ENCODE measurements at places on chromosomes 5 and 9.

GRCh38 chr9:80500300-80500699, 928.5 kb downstream of the TLE4 start:
- DNase-seq: no peak

DNA sequence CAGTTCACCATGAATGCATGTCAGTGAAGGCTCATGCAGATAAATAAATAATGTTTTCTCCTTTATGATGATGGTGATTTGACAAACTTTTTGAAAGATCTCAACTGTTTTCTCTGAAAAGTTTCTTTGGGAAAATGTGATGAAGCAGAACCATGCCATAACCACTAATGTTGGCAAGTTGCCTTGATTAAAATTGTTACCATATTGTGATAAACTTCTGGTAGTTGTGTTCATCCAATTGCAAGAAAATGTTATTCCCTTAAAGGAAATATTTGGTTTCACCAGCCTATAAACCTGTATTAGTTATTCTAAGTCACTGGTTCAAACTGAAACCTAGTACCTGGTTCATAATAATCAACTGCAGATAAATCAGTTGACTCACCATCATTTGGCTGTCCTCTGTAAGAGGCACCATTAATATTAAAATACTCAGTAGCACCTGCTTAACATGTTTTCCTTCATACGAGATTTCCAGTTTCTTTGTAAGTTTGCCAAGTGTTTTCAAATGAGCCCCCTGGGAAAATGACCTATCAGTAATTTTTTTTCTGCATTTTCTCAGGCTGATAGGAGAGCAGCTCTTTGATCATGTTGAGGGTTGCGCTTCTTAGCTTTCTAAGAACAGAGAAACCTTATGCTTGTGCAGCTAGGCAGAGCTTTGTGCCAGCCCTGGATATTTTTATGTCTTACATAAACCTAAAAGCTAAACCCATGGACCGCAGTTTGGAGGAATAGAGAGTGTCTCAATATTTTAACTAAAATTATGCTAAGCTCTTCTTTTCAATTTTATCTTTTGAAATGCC, 88.0 kb downstream of the LURAP1L start:
- DNase-seq: no peak

- peak; percentile 55 for DNase-seq
Measured at GRCh38 chr5:56950626-56951125, 1.2 kb downstream of the MIER3 start.

DNA sequence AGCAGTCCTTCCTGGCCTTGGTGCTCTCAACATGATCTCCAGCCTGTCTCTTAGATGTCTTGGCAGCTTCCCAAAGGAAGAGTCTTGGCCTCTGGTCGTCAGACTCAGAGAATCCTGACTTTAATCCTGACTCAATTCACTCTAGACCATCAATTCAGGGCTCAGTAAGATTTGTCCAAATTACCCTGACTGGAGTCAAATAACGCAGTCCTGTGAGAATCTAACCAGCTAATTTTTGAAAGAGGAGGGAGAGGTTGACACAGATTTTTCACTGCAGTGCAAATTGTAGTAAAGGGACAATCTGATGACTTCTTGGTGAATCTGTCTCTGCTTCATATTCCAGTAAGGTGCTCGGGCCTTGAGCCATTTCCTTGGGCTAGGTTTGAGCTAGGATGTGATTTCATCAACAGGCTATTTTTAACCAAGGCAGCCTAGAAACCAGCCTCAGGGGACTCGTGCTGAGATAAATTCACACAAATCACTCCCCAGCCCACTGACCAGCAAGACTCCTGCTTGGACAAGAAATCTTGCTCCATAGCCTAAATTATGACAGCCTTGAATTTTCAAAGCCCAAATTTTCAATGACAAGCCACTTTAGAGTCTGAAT, 257.4 kb downstream of the ENC1 start:
- DNase-seq: no peak

GRCh38 chr5:111347021-111347420, 122.8 kb downstream of the CAMK4 start:
- DNase-seq: no peak

- DNase-seq: no peak
Measured at GRCh38 chr9:135216791-135217441, 129.4 kb downstream of the OLFM1 start.

DNA sequence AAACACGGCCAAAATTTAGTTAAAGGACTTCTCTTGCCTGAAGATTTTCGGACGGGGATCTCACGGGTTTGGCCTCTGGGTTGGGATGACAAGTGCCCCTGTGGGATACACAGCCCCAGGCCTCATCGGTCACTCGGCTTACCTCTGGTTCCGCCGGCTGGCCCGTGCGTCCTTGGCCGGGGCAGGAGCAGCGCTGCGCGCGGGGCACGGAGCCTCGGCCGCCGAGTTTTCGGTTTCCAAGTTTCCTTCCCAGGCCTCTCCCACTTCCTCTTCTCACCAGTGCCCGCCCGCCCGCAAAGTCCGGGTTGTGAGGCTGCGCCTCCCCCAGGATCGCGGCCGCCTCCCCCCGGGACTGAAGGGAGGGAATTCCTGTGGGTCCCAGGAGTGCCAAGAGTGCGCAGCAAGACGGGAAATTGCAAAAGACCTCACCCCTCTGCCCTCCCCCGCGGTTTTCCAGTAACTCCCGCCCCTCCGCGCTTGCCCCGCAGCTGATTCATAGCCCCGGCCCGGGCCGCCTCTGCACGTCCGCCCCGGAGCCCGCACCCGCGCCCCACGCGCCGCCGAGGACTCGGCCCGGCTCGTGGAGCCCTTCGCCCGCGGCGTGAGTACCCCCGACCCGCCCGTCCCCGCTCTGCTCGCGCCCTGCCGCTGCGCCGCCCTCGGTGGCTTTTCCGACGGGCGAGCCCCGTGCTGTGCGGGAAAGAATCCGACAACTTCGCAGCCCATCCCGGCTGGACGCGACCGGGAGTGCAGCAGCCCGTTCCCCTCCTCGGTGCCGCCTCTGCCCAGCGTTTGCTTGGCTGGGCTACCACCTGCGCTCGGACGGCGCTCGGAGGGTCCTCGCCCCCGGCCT, at the start of gene OSMR:
Gene OSMR (plus strand): TSS at position 487 of the 853 bp plus-strand sequence. CDS start 23,033 bp downstream, outside the sequence.
- DNase-seq: no peak

DNA sequence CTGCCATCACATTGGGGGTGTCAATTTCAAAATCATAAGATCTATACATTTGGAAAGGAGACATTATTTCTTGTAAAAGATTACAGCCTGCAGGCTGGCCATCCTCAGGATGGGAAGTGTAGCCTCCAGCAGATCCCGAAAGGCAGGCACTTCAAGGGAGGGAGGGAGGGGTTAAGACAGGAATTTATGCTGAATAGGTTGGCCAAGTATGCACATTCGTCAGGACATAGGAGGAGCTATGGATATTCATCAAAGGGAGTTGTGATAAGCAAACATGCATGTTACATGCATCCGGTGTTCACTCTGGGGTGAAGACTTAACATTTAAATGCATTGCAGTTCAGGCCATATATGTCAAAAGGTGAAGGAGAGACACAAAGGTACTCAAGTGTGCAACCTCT, 119.4 kb downstream of the CEP120 start:
- no peak for DNase-seq

DNA sequence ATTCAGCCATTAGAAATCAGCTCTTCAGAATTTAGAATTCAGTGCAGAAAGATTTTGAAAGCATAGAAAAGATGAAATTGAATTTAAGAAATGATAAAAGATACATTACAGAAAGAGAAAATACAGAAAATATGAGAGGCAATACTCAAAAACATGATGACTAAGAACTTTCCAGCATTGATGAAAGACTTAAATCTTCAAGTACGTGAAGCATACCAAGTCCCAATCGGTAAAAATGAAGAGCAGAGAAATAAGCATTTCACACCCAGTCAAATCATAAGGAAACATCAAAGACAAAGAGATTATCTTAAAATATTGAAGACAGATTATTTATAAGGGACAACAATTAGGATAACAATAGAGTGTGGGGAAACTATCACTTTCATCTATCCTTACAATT, 35.1 kb downstream of the MUSK start:
- DNase-seq: no peak

GRCh38 chr5:74575741-74576538, 64.6 kb downstream of the ENC1 start:
- DNase-seq: peak; percentile 47

GRCh38 chr5:66742083-66742895, 146.1 kb downstream of the MAST4 start:
- DNase-seq: no peak

GRCh38 chr9:108363311-108363710, 492.5 kb downstream of the ACTL7B start:
- no peak for DNase-seq

DNA sequence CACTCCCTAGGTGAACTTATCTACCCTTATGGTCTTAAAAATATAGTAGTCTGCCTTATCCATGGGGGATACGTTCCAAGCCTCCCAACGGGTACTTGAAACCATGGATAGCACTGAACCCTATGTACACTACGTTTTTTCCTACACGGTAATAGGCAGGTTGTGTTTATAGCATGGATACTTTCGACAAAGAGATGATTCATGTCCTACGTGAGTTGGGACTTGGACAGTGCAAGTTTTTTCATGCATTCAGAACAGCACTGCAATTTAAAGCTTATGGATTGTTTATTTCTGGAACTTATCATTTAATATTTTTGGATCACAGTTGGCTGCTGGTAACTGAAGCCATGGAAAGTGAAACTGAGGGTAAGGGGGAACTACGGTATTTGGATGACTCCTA, 88.1 kb downstream of the CNTLN start:
- DNase-seq: no peak

GRCh38 chr9:106218854-106219253, 524.5 kb downstream of the TMEM38B start:
- DNase-seq: no peak

DNA sequence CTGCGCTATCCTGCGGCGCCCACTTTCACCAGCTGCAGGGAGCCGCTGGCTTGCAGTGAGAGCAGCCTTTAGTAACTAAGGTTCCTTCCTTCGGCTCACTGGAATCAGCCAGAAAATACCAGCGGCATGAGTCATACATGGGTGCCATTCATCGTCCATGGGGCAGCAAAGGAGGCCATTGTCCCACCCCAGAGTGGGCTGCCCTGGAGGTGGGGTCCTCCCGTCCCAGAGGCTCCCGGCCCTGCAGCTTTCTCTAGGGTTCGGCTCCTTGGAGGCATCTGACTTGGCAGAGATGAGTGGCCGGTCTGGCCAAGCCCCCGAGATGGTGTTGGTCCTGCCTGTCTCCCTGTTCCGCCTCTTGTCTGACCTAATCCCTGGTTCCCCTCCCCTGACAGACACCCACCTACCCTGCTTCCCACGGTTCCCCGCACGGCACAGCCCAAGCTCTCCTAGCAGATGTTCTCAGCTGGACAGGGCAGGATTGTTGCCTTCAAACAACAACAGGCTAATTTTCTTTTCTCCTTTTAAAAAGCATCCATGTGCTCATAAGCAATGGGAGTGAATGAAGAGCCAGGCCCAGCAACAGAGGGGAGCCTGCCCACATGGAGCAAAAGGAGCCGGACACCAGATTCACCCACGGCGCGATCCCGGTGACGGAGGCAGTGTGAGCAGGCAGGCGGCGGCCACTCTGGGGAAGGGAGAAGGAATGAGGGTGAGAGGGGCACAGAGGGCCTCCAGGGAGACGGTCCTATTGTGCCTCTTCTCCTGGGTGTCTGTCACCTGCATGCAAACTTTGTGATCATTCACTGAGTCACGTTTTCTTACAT, 97.0 kb upstream of the COL5A1 start:
- DNase-seq: no peak

- DNase-seq: no peak
Measured at GRCh38 chr9:114460513-114461199, 44.6 kb downstream of the WHRN start.

DNA sequence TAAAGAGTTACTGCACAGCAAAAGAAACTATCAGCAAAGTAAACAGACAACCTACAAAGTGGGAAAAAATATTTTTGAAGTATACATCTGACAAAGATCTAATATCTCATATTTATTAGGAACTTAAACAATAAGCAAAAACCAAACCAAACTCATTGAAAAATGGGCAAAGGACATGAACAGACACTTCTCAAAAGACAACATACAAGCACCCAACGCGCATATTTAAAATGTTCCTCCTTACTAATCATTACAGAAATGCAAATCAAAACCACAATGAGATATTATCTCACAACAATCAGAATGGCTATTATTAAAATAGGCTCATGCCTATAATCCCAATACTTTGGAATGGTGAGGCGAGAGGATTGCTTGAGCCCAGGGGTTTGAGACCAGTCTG, 48.0 kb downstream of the FBXO4 start:
- no peak for DNase-seq

DNA sequence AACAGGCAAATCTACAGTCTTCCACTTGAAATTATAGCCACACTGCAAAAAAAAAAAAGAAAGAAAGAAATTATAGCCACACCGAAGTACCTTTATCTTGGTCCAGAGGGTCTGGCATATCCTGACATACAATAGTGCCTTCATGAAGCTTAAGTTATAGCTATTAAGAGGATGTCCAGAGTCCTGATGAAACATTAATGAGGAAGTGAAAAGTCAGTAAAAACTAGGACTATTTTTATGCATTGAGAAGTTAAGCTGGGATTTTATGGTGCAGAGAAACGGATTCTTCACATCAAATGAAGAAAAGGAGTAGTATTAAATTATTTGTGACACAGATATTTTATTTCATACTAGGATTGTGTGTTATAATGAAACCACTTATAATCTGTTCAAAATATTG, 123.9 kb downstream of the SV2C start:
- no peak for DNase-seq

DNA sequence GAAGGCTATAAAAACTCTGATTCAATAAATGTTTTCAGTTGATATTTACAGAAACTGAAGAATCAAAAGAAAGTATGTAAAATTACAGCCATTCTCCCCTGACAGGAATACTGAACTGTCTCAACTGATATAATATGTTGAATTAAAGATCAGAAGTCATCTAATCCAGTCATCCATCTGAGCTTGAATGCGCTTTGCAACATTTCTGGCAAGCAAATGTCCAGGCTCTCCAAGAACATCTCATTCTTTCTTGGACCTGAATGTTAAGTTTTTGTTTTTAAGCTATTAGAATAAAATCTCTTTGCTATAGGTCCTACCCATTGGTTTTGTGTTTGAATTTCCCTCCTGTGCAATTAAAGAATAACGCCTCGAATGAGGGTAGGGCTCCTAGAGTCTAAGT, 120.5 kb downstream of the MPDZ start:
- no peak for DNase-seq

DNA sequence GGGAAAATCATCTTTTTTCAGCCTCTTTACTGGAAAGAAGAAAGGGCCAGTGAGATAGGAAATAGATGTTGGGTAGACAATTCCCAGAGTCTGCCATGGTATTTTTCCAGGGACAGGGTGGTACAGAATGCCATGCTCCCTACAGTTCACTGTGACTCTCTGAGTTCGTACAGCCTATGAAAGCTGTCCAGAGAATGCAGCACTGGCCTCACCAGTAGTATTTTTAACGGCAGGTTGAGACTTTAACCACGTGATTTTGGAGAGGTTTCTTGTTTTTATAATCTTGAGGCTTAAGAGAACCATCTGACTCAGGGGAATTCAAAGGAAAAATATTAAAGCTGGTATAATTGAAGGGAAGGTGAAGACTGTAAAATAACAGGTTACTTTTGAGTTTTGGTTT, 10.1 kb upstream of the ZNF474 start:
- no peak for DNase-seq
